Upper lobe of left lung (tissue), 6 donors: ENCODE measurements at places on chromosomes 7 and 10. TPM values are rescaled to one million over a fixed set of nuclear protein-coding genes. Genes with fewer than 3 reads are reported as not detected.
A peak's percentile ranks its signal among the peaks of the same experiment; 100 is the strongest.

DNA sequence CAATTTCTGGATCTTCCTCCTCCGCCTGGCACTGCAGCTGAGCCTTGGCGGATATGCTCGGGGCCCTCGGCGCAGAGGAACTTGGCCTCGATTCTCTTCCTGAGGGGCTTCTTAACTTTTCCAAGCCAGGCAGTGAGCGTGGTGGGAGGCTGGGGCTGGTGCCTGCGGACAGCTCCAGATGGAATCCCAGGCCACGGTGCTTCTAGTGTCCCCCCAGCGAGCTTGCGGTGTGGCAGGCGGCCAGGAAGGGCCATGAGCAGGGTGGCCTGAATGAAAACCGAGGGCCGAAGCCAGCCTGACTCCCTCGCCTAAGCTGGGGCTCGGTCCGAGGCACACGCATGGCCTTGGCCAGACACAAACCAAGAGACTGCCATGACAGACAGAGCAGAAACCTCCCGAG is 31.3 kb downstream of the RCC1L start:
- DNase-seq: no peak

Gene SKAP2
- total RNA-seq: 57.2 TPM

Gene KCNMA1
- total RNA-seq: 18.6 TPM

DNA sequence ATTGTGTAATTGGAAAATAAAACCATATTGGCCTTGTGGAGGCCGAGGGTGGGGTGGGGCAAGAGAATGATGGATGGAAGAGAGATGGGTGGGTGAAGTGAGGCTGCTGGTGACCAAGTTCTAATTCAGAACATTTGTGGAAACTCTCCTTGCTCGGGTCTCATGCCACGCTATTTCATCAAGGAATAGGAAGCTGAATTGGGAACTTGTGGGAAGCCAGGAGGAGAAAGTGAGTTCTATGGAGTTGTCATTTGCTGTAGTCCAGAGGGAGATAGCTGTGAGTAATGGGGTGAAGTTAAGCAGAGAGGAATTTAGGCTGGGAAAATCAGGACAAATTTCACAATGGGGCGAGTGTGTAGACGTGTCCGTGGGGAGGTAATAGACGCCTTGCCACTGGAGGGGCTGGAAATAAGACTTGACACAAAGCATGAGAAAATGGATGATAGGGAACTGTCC is 339.2 kb downstream of the LRMDA start:
- no peak for DNase-seq

DNA sequence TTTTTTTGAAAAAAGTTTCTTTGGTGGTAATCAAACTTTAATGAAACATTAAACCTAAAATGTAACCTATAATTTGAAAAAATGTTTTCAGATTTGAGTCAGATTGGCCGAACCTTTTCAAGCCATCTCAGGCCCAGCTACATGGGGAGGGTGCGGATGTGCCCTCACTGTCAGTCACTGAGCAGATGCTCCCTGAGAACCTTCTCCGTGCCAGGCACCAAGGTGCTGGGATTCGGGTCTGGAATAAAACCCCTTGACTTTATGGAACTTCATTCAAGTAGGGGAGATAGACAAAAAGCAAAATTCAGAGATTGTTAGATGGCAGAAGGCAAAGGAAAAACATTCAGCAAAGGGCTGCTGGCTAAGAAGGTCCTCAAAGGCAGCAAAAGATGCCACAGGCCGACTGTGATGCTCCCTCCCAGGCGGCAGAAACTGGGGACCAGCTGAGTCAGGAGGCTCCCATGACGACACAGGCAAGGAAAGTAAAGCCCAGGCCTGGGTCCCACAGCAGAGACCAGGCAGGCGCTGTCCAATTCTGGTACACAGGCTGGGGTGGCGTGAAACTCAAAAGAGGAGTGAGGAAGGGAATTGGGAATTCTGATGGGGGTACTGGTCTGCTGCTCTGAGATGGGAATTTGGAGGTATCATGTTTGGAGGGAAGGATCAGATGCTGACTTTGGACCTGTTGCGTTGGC is 82.2 kb upstream of the DDC start:
- no peak for DNase-seq

DNA sequence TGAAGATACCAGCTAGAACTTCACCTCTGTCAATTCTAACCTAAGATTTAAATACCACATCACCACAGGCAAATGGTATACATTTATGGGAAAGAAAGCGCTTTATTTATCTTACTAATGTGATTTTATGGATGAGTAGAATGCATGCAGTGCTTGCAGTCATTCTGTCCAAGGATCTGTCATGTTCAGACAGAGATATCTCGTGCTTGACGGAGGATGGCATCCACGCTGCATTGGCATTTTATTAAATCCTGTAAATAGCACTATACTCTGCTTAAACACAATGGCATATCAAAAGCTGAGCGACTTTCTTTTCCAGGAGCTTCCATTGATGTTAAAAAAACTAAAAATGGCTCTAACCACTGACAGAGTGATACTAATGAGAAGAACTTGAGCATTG is 133.7 kb upstream of the CAV2 start:
- DNase-seq: no peak

DNA sequence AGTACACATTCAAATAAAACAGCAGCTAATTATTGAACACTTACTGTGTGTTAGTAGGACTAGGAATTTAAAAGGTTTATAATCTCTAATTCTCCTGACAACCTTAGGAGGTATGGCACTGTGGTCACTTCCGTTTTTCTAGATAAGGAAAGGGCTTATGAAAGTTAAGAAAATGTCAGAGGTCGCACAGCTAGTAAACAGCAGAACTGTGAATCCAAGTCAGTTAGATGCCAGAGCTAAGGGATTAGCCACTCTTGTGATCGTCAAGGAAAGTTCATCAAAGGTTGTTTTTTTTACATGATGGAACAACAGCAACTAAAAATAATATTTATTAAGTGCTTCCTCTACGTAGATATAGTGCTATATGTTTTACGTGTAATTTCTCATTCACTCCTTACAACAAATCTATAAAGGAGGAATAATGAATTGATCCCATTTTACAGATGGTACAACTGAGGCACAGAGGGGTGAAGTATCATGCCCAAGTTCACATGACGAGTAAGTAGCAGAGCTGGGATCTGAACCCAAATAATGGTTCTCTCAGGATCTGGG is 84.9 kb downstream of the NAMPT start:
- DNase-seq: no peak

GRCh38 chr10:97714401-97715258 is 1.1 kb downstream of the MARVELD1 start:
- peak; percentile 56 for DNase-seq

DNA sequence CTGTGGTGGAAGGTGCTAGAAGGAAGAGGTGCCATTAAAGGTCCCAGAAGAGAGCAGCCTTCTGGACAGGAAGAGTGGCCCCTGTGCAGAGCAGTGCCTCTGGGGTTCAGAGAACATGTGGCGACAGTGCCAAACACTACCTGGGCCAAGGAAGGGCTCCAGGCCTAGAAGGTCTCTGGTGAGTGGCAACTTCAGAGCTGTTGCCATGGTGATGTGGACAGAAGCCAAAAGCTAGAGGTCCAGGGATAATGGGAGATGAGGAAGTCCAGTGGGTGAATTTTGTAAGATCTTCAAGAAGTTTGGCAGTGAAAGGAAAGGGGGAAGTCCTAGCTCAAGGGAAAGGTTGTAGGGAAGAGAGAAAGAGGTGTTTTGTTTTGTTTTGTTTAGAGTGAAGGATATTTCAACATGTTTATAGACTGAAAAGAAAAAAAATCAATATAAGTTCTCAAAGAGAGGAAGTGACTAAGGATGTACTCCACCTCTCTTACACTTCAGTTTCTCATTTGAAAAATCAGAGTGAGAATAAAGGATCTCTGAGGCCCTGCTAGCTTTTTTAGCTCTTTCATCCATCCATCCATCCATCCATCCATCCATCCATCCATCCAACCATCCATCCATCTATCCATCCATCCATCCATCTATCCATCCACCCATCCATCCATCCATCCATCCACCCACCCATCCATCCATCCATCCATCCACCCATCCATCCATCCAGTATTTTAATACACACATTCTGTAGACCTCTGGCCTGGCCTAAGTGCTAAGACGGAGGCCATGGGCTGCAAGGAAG is 77.1 kb upstream of the DUSP5 start:
- DNase-seq: no peak
